ENCODE measurements at places on chromosomes 4 and X. TPM values are rescaled to one million over a fixed set of nuclear protein-coding genes. Genes with fewer than 3 reads are reported as not detected.
A peak's percentile ranks its signal among the peaks of the same experiment; 100 is the strongest.

DNA sequence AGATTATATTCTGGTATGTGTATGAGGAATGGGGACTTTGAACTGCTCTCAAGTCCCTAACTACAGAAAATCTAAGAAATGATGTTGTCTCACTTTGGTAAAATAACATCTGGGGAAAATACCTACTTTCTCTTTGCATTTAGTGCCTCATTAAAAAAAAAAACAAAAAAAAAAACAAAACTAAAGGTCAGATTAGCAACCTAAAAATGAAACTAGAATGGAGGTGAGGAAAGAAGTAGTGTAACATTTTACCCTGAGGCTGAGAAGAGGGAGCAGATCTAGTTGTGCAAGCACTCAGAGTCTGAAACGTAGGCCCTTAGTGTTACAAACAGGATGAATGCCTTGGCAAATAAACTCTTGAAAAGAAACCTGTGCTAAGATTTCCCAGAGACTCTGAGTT, 56.0 kb downstream of the VGLL1 start:
- H3K27ac ChIP-seq, result peak overlapping the region; percentile 72
- H3K36me3 ChIP-seq, result no peaks in the 10 kb centered on the region

GRCh38 chrX:72258174-72258573, 18.9 kb downstream of the RPS4X start:
- no peaks in the 10 kb centered on the region for H3K4me1 ChIP-seq
- H3K27ac ChIP-seq, result no peak overlapping the region
- no peaks in the 10 kb centered on the region for H3K36me3 ChIP-seq
- DNase-seq, result no peak

GRCh38 chrX:68571610-68572311, 72.9 kb downstream of the YIPF6 start:
- H3K4me3 ChIP-seq, result no peak overlapping the region
- no peak overlapping the region for H3K27ac ChIP-seq
- no peaks in the 10 kb centered on the region for H3K36me3 ChIP-seq

DNA sequence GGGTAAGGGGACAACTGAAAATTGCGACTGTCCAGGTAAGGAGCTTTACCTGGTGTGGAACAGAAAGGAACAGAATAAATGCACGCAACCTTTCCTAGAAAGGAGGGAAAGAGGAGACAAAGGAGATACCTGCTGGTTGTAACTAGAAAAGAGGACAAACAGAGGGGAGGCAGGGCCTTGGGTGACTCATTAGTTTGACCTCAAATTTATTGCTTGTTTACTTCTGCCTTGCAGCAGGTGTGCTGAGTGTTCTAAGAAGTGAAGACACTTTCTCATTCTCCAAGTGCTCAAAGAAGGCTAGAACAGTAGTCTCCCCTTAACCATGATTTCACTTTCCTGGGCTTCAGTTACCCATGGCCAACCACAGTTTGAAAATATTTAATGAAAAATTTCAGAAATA, 123.1 kb upstream of the BOD1L1 start:
- H3K27ac ChIP-seq, result no peak overlapping the region
- H3K36me3 ChIP-seq, result no peaks in the 10 kb centered on the region
- H3K4me1 ChIP-seq, result no peaks in the 10 kb centered on the region
- no peak for DNase-seq
- no peak overlapping the region for H3K4me3 ChIP-seq
- no peaks in the 10 kb centered on the region for H3K27me3 ChIP-seq

- no peak overlapping the region for H3K4me3 ChIP-seq
- no peak for DNase-seq
- H3K36me3 ChIP-seq, result no peaks in the 10 kb centered on the region
- H3K27me3 ChIP-seq, result no peaks in the 10 kb centered on the region
Measured at GRCh38 chrX:149799938-149800337, 18.2 kb downstream of the MAGEA9 start.

DNA sequence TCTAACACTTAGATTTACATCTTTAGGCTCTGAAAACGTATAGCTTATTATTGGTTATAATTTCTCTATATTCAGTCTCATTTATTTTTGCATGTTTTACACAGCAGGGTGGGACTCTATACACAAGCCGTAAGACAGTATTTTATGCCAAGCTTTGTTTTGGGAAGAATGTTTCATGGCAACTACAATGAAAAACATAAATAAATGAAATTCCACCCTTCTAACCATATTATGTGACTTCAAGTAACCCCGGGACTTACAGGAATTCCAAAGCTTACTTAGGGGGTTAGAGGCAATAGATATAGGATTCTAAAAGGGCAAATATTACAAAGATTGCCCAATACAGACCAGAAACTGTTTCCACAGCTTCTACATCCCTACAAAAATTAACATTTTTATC, 370.9 kb downstream of the PRR32 start:
- no peak overlapping the region for H3K4me3 ChIP-seq
- no peaks in the 10 kb centered on the region for H3K4me1 ChIP-seq
- H3K27ac ChIP-seq, result no peak overlapping the region
- no peak for DNase-seq
- H3K27me3 ChIP-seq, result no peaks in the 10 kb centered on the region

DNA sequence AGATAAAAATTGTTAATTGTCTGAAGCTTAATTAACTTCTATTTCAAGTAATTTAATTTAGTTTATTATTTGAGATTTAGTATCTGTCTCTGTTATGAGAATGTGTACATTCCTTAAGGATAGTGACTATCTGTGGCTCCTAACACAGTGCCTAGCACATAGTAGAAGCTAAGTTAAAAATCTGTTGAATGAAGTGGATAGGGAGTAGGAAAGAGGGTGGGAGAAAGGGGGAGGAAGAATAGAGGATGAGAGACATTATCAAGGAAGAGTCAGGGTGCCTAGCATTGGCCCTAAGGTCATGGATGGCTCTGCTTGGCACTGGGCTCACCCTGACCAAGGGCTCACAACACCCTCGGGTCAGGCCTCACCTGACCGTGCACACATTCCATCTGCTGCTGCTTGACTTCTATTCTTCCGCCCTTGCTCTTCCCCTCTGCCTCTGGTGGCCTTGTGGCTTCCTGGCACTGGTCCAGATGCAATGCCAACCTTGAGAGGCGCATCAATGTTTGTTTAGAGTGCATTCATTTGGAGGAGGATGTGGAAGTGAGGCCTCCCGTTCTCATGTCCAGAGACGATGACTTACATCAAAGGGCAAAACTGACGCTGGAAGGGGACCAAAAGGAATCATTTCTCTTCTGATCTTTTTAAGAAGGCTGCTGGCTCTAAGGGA, 42.3 kb downstream of the TRIM2 start:
- H3K36me3 ChIP-seq, result no peaks in the 10 kb centered on the region
- H3K27ac ChIP-seq, result no peak overlapping the region
- no peaks in the 10 kb centered on the region for H3K27me3 ChIP-seq
- peaks cover 20% of the 10 kb centered on the region for H3K4me1 ChIP-seq

- H3K4me3 ChIP-seq, result peak overlapping the region; percentile 80
- peaks cover 23% of the 10 kb centered on the region for H3K4me1 ChIP-seq
- peak overlapping the region; percentile 72 for H3K27ac ChIP-seq
- peak; percentile 18 for DNase-seq
Measured at GRCh38 chr4:3074846-3075651, 568 bp downstream of the HTT start.

GRCh38 chr4:113146876-113147358, 97.5 kb downstream of the ANK2 start:
- no peaks in the 10 kb centered on the region for H3K36me3 ChIP-seq
- no peak for DNase-seq
- H3K4me1 ChIP-seq, result no peaks in the 10 kb centered on the region
- H3K4me3 ChIP-seq, result no peak overlapping the region
- no peaks in the 10 kb centered on the region for H3K27me3 ChIP-seq

GRCh38 chr4:27003642-27004113, 143.0 kb downstream of the STIM2 start:
- no peak overlapping the region for H3K4me3 ChIP-seq
- H3K36me3 ChIP-seq, result peaks cover 17% of the 10 kb centered on the region
- H3K27me3 ChIP-seq, result no peaks in the 10 kb centered on the region
- no peak for DNase-seq

DNA sequence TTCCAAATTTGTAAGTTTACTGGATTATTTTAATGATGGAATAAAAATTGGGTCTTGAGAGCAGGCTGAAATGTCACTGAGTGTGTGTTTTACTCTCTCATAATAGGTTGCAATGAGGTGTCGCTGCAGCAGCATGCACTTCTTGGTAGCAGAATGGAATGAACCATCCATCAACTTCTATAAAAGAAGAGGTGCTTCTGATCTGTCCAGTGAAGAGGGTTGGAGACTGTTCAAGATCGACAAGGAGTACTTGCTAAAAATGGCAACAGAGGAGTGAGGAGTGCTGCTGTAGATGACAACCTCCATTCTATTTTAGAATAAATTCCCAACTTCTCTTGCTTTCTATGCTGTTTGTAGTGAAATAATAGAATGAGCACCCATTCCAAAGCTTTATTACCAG, 2.6 kb downstream of the SAT1 start:
- no peak overlapping the region for H3K4me3 ChIP-seq
- peaks cover 19% of the 10 kb centered on the region for H3K4me1 ChIP-seq
- H3K36me3 ChIP-seq, result peaks cover 18% of the 10 kb centered on the region
- no peak overlapping the region for H3K27ac ChIP-seq
- no peak for DNase-seq

- no peak for DNase-seq
- no peaks in the 10 kb centered on the region for H3K27me3 ChIP-seq
- no peak overlapping the region for H3K4me3 ChIP-seq
- no peaks in the 10 kb centered on the region for H3K36me3 ChIP-seq
- H3K4me1 ChIP-seq, result no peaks in the 10 kb centered on the region
Measured at GRCh38 chr4:166363198-166363597, 490.2 kb downstream of the TLL1 start.

DNA sequence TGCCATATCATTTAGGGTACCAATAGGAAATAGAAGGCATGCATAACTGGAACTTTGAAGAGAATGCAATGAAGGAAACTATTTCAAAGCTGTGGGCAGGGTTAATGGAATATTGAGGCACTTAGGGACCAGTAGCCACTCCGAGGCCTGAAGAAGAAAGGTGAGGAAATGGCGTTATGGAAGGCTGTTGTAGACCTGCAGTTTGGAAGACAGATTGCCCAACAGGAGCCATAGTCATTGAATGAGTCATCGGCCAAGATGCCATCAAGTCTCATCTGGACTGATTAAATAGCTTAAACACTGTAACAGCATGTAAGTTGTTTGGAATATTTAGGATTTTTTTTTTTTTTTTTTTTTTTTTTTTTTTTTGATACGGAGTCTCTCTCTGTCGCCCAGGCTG, 11.6 kb downstream of the CXCL13 start:
- no peak overlapping the region for H3K4me3 ChIP-seq
- H3K36me3 ChIP-seq, result no peaks in the 10 kb centered on the region
- H3K27ac ChIP-seq, result no peak overlapping the region
- peaks cover 5% of the 10 kb centered on the region for H3K4me1 ChIP-seq

- no peaks in the 10 kb centered on the region for H3K36me3 ChIP-seq
- no peaks in the 10 kb centered on the region for H3K4me1 ChIP-seq
- H3K27me3 ChIP-seq, result no peaks in the 10 kb centered on the region
- H3K27ac ChIP-seq, result no peak overlapping the region
Measured at GRCh38 chrX:111110098-111110775, 14.2 kb downstream of the PAK3 start.

- no peak overlapping the region for H3K27ac ChIP-seq
- H3K4me1 ChIP-seq, result peaks cover 67% of the 10 kb centered on the region
- DNase-seq, result no peak
- no peak overlapping the region for H3K4me3 ChIP-seq
- peaks cover 54% of the 10 kb centered on the region for H3K36me3 ChIP-seq
- no peaks in the 10 kb centered on the region for H3K27me3 ChIP-seq
Measured at GRCh38 chr4:1296324-1297022, 6.8 kb downstream of the MAEA start.

DNA sequence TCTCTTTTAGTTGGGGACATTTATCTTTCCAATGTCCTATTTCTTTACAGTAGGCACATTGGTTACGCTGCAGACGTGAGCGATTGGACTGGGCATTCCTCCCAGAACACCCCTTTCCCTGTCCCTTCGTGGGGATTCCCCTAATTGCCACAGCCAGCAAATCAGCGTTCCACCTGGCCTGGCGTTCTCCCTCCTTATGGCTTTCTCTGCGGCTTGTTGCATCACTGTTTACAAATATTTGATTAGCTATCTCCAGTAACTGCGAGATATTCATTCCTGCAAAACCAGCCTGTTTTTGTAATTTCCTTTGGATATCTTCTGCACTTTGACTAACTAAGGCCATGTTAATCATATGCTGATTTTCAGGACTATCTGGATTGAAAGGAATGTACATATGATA, 202.5 kb upstream of the KLF8 start:
- no peak overlapping the region for H3K27ac ChIP-seq
- no peak overlapping the region for H3K4me3 ChIP-seq
- no peaks in the 10 kb centered on the region for H3K27me3 ChIP-seq

- DNase-seq, result no peak
- no peaks in the 10 kb centered on the region for H3K4me1 ChIP-seq
- H3K27me3 ChIP-seq, result no peaks in the 10 kb centered on the region
- no peak overlapping the region for H3K27ac ChIP-seq
- H3K4me3 ChIP-seq, result no peak overlapping the region
- no peaks in the 10 kb centered on the region for H3K36me3 ChIP-seq
Measured at GRCh38 chr4:17567271-17567670, 9.7 kb upstream of the LAP3 start.

DNA sequence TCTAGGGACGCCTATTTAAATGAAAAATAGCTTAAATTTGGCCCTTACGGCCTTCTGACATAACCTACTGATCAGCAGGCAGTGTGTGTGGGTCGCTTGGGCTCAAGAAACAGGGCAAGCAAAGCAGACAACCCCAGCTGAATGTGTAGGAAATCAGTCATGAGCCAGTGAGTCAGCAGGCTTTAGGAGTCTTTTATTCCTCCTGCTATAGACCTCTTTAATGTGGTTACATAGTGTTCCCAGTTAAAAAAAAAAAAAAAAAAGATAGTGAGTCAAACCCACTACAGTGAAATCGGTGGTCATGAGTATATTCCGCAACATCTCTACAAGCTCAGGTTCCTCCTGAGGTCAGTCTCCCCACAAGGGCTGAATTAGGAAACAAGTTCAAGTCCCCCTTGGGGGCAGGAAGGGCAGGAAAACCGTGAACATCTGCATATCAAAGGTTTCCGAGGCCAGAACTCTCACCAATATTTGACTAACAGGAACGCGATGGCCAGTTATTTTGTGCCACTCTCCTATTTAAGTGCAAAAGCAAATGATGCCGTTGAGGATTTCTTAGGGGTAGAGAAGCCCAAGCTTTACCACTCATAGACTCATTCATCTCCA, 32.7 kb downstream of the ACSL1 start:
- H3K27ac ChIP-seq, result no peak overlapping the region
- peaks cover 14% of the 10 kb centered on the region for H3K4me1 ChIP-seq
- peaks cover 4% of the 10 kb centered on the region for H3K36me3 ChIP-seq
- DNase-seq, result no peak

DNA sequence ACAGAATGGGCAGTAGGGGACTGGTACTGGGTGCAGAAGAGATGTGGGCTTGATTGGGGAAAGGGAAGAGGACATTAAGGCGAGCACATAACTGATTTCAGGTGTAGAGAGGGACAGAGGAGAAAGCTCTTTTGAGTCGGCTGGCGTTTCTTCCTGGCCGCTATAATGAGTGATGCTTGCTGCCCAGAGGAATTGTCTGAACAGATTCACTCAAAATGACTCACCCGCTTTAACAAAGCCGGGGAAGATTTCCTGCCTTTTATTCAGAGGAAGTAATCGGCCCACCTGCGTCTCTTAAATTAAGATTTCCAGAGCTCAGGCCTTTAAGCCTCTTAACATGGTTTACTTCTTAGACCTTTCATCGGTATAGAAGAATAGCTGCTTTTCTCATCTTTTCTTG, 102.1 kb upstream of the AP1S2 start:
- H3K36me3 ChIP-seq, result no peaks in the 10 kb centered on the region
- no peak overlapping the region for H3K4me3 ChIP-seq
- DNase-seq, result no peak
- H3K27ac ChIP-seq, result no peak overlapping the region
- no peaks in the 10 kb centered on the region for H3K4me1 ChIP-seq

The GPRASP3 gene
- total RNA-seq, result 1.5 TPM

The SMIM43 gene
- total RNA-seq, result not detected

The SHISA3 gene
- total RNA-seq, result not detected

The SPANXA2 gene
- not detected for total RNA-seq

The BMX gene
- not detected for total RNA-seq

The NUDT11 gene
- 0.47 TPM for total RNA-seq

The APLN gene
- not detected for total RNA-seq

The ITIH6 gene
- total RNA-seq, result not detected

The PF4V1 gene
- total RNA-seq, result not detected
